ENCODE measurements at places on chromosomes 11 and 22. TPM values are rescaled to one million over a fixed set of nuclear protein-coding genes. Genes with fewer than 3 reads are reported as not detected.

The SLC6A5 gene
- total RNA-seq = not detected

The SPDYC gene
- not detected for total RNA-seq

The TMEM151A gene
- not detected for total RNA-seq

The BRMS1 gene
- total RNA-seq = 65.7 TPM

The HTR3B gene
- total RNA-seq = not detected

The SPON1 gene
- total RNA-seq = 0.17 TPM

The OR8J3 gene
- total RNA-seq = not detected

The BIK gene
- 1.7 TPM for total RNA-seq

The OR2AG2 gene
- total RNA-seq = not detected

DNA sequence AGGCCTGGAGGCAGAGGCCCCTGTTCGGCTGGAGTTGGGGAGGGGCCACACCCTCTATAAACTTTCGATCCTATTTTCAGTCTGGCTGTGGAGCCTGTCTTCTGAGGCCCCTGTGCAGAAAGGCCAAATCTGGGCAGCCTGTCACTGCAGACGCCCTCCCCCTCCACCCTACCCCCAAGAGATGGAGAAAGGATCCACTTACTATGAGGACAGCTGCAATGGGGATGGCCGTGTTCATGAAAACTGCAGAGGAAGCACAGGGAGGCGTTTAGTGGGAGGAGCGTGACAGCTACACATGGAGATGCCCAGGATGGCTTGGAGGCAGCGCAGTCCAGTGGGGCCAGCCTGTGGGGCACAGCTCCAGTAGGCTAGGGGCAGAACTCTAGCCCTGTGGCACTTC is 43.5 kb upstream of the KCNJ11 start:
- no peak for DNase-seq

DNA sequence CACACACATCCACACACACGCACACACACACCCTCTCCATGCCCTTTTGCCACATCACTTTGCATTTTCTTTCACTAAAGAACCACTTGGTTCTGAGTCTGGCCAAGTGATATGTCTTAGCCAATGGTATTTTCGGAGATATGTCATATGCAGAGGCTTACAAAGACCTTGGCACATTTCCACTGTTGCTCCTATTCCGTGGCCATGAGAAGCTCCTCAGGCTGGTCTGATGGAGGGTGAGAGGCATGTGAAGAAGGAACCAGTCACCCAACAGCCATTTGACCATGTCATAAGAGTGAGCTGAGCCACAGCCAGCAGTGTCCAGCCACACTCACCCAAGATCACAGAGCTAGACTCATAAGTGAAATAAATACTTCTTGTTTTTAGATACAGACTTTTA is 212.6 kb upstream of the NAV2 start:
- DNase-seq = no peak

DNA sequence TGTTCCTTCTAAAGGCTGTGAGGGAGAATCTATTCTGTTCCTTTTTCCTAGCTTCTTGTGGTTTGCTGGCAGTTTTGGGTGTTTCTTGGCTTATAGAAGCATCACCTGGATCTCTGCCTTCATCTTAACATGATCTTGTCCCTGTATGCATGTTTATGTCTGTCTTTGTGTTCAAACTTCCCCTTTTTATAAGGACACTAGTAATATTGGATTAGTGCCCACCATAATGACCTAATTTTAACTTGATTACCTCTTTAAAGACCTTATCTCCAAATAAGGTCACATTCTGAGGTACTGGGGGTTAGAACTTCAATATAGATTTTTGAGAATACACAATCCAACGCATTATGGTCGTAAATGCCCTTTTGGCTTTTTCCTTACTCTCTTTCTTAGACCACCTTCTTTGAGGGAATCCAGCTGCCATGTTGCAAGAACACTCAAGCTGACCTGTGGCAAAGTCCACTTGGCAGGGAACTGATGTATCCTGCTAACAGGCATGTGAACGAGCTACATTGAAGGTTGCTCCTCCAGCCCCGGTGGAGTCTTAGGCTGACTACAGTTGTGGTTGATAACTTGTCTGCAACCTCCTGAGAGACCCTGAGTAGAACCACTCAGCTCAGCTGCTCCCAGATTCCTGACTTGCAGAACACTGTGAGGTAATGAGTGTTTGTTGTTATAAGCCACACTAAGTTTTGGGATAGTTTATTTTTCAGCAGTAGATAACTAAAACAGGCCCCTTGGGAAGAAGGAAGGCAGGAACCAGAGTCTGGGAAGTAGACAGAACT is 127.1 kb upstream of the OR9Q1 start:
- no peak for DNase-seq

GRCh38 chr22:36852056-36852973 is 8.5 kb upstream of the NCF4 start:
- no peak for DNase-seq

- no peak for DNase-seq
Measured at GRCh38 chr22:27019827-27020226, 362.4 kb downstream of the MIAT start.

- DNase-seq = no peak
Measured at GRCh38 chr11:87851234-87851633, 324.0 kb downstream of the RAB38 start.

GRCh38 chr11:535210-535518 is 212 bp downstream of the HRAS start:
- DNase-seq = no peak

GRCh38 chr11:92556431-92556830 is 331.8 kb downstream of the FAT3 start:
- DNase-seq = peak; percentile 1

- DNase-seq = no peak
Measured at GRCh38 chr11:8224711-8225110, 39.0 kb downstream of the LMO1 start.

- DNase-seq = no peak
Measured at GRCh38 chr22:32636884-32637283, 162.3 kb downstream of the FBXO7 start.

GRCh38 chr11:98455500-98456307 is 565.0 kb upstream of the CNTN5 start:
- DNase-seq = no peak

DNA sequence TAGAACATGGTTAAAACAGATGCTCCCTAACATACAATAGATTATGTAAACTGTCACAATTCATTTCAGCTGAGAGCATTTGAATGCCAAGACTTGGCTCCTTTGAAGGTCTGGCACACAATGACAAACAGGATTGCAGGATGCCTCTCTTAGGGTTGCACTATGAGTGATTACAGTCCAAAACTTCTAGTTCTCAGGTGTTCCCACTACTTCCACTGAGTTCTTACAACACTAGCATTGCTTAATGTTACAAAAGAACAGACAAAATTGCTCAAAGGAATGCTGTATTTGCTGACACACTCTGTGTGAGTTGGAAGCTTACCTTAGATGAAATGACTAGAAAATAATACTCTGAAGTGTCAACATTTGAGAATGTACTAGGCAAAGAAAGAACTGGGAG is 2413.8 kb upstream of the RAG2 start:
- DNase-seq = no peak

DNA sequence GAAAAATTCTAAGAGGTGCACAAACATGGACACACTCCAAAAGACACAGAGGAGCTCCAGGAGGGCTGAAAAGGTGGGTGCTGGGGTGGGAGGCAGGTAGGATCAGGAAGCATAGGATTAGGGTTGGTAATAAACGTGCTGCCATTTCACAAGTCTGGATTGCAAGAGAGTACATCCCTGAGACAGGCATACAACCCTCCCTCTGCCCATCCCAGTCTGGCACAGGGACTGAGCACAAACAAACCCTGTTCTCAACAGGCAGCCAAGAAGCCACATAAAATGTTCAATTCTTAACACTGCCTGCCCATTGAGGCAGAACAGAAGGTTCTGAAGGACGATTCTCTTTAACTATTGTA is 18.5 kb downstream of the SLC35F2 start:
- DNase-seq = peak; percentile 42

DNA sequence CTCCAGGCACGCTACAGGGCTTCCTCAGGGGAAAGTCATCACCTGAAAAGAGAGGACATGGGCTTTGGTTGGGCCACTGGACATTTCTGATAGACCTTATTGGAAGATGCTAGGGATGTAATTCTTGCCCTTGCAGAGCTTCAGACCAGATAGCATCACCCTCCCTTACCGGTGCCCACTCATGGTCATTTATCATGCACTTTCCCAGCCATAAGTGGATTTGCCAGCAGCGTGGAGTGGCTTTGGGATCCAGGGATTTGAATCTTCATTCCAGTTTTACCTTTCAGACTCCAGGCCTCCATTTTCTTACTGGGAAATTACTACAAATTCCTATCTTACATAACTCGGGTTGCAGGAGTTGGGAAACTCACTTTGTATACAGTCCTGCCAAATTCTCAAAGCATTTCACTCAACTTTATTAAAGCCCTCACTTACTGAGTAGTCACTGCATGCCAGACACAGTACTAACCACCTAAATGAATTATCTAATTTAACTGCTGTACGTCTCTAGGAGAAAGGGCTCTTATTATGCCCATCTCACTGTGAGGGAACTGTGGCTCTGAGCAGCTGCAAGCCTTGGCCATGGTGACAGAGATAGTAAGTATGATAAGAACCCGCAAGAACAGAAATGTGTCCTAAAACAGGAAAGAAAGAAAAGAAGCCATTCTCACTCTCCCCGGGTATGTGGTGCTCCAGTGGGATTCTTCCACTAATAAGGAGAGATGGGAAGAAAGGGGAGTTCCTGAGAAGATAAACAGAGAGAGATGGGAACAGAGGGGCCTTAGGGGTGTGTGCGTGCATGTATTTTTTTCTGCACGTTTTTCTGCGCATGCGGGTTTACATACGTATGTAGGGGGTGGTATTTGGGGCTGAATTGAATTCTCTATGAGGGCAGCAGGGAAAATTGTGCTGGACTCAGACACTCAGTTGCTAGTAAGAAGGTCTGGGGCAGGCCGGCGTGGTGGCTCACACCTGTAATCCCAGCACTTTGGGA is 9.7 kb downstream of the CHRM1 start:
- no peak for DNase-seq

DNA sequence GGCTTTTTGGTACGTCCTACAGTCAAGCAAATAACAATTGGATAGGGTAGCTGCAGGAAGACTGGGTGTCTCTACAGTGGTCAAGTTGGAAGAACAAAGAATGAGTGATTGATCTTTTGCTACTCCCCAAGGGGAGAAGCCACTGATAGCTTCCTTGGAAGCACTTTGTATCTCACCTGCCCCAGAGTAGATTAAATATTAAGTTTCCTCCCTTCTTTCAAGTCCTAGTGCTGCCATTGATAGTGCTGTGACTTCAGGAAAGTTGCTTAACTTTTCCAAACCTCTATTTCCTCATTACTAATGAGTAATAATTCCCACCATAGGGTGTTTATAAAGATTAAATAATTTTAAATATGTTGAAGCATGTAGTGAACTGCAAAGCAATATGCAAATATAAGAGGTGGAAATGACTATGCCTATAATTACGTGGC is 35.6 kb upstream of the EHF start:
- no peak for DNase-seq

DNA sequence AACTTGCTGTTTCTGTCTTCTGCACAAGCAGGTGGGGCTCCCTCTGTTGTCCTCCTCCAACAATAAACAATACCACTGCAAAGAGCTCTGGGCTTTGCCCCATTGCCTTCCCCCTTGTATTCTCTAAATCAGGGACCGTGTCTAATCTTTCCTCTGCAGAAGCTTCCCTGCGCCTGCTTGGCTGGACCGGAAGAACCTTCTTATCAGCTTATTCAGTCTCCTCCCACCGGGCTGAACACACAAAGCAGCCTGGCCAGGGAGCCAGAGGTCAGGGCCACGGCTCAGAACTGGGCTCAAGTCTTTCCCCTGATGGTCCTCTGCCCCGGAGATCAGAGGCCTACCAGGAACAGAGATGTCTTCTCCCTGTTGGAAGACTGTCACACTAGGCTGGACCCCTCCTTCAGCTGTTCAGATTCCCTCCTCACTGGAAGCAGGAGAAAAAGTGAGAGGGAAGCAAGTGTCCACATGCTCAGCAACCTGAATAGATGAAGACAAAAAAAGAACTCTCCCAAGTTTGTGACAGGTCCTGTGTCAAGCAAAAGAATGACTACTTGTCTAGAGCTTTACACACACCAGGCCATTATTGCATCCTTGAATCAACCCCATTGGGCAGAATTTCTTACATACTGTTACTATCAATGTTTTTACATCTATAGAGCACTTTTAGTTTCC is 63.7 kb downstream of the RAB30 start:
- peak; percentile 88 for DNase-seq

DNA sequence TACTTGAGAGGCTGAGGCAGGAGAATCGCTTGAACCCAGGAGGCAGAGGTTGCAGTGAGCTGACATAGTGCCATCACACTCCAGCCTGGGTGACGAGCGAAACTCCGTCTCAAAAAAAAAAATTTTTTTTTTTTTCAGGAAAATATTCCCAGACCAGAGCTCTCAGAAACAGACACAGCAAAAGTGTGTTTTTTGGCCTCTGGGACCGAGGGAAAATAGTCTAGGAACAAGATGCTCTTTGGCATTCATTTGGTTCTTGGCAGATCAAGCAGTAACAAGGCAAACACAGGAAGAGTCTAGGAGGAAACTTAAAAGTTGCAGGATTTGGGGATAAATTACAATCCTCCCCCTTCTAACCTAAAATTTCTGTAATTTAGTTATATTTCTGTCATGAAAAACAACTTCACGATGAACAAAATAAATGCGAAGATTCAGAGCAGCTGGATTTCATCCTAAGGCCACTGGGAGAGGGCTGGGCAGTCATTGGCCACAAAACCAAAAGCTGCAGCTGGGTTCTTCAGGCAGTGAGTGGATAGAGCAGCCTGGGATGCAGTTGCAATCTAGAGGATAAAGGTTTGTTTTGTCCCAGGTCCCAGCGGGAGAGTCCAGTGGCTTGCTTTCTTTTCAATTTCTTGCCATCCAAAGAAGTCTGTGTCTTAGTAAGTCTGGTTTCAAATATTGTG is 19.7 kb downstream of the ATG16L2 start:
- DNase-seq = no peak

GRCh38 chr11:112525270-112525669 is 264.6 kb upstream of the PLET1 start:
- no peak for DNase-seq

DNA sequence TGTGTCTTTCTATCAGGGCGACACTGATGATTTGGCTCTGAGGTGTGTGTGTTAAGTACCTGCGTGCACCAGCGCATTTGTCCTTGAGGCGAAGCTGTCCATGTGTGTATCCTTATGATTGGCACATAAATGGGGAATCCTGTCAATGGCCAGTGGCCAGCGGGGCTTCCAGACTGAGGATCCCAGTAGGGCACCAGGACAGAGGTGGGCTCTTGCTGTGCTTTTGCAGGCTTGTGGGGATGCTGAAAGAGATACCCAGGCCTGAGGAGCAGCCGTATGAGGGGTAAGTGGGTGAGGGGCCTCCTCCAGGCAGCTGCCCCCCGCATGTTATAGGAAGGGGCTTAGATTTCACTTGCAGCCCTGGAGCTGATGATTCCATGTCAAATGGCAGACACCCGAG is 156.8 kb downstream of the ST3GAL4 start:
- no peak for DNase-seq

Data from dermis blood vessel endothelial cell (primary cell).